ENCODE measurements at places on chromosomes 2 and 18.

- no peak for DNase-seq
Measured at GRCh38 chr2:228846161-228846560, 424.9 kb downstream of the PID1 start.

DNA sequence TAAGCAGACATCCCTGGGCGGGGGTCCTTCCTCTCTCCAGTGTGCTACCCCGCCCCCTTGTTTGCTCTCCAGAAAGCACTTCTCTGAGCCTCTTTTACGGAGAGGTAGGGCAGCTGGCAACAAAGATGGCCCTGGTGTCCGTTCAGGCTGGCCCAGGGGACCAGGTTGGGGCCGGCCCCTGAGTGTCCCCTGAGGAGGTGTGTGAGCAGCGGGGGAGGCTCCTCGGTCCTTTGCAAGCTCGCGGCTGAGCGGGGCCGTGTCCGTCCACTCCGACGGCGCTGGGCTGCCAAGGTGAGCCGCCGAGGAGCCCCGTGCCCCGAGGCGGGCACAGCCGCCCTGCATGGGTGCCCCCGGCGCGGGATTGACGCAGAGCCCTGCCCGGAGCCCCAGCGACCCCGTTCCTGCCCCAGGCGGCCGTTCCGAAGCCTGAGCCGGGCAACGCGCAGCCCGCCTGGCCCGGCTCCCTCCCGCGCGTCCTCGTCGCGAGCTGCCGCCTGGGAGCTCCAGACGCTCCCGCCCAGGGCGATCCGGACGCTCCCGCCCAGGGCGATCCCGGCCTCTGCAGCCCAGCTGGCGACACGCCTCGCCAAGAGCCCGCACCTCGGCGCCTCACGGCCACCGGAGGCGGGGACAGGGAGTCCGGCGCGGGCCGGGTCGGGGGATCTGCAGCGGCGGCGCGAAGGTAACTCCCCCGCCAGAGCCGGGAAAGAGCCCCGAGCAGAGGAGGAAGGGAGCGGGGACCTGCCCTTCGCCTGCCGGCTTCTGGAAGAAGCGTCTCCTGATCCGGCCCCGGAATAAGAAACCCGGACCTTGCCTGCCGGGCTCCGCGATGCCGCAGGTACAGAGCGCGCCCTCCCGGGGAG, at the start of gene PROKR1:
TSS of gene PROKR1 (plus strand) at position 569 of the 863 bp plus-strand sequence. CDS start 2,243 bp downstream, outside the sequence.
- no peak for DNase-seq

GRCh38 chr2:198072655-198073054, 268.3 kb downstream of the PLCL1 start:
- no peak for DNase-seq

GRCh38 chr2:99340669-99341236, 3.6 kb downstream of the EIF5B start:
- DNase-seq = no peak

DNA sequence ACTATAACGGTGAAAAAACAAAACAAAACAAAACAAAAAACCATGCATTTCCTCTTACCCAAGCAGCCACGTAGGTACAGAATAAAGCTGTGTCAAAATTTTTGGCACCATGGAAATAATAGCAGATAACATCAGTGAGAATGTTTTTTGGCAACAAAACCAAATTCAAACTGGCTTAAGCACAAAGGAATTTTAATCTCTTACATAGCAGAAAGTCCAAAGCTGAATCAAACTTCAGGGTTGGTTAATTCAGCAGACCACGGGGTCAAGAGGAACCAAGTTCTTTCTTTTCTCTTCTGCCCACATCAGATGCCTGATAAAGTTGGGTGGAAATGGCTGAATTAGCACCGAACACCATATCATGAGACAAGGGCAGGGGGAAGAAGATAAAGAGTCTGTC, 129.5 kb downstream of the PAX3 start:
- DNase-seq = no peak

DNA sequence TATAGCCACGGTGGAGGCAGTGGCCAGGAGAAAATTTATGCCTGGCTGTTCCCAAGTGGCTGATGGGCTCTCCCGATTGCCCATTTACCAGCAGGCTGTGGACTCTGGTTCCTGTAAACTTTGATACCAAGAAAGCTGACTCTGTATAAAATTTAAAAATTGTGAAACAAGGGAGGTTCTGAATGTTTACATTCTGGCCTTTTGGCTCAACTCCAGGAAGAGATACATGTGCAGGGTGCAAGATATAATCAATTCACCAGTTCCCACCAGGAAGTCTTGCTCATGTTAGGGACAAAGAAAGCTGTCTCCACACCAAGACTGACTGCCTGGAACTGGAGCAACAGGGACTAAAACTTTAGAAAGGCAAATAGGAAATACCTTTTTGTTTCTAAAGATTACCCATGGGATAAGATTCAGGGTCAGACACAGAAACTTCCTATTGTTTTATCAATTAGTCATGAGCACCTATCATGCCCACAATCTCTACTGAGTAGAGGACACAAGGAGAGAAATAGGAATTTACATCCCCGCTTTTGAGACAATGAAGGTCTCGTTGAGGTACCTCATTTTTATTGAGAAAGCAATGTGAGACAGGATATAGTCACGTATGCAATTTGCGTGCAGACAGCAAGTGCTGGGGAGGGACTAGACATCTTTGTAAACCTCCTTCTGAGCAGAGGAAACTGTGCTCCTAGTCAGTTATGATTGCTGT, 123.5 kb downstream of the LIPG start:
- peak; percentile 35 for DNase-seq

- DNase-seq = peak; percentile 43
Measured at GRCh38 chr2:33526132-33526531, 49.7 kb downstream of the RASGRP3 start.

- no peak for DNase-seq
Measured at GRCh38 chr2:235588750-235589149, 94.9 kb downstream of the AGAP1 start.
